COR-L47 (cell line): ENCODE measurements at places on chromosomes 2 and 18.

DNA sequence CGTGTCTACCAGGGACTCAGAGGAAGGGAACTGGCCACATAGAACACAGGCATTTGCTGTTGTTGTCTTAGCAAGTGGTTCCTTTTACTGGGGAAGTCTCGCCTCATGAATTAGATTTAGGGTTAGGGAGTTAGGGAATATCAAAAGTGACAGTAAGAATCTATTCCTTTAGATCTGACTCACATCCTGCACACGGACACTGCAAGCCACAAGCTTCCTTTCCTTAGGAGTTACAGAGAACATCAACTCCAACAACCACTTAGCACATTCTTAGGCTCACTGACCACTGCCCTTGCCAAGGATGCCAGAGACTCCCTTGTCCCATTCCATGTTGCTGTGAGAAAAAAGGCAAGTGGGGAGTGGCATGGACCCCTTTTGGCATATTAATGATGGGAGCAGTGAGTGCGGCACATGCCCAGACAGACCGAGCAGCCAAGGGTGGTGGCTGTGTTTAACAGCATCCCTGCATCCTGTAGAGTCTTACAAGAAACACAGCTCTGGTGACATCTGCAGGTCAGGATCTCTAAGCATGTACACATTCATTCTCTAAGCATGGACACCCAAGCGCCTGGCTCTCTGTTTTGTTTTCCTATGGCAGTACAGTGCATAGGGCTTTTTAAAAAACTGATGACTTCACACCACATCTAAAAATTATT is 745.6 kb upstream of the RAB6C start:
- peak; percentile 3 for DNase-seq

GRCh38 chr2:60318544-60318943 is 234.9 kb downstream of the BCL11A start:
- DNase-seq: no peak

GRCh38 chr2:217418090-217418489 is 558.2 kb upstream of the TNP1 start:
- DNase-seq: no peak

DNA sequence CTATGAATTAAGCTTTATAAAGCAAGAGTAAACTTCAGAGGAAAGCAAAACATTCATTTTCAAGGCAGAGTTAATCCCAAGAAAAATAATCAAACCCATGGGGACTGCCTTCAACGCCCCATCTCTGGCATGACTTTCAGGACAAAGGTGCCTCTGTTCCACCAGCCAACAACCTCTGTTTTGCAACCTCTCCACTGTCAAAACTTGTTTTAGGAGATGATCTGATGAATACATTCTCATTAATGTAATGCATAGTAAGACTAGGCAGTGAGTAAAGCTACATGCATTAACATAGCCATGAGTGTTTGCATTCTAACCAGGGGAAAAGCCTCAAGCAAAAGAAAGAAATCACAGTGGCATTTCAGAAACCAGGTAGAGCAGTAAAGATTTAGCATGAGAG is 357.0 kb downstream of the FBXO15 start:
- DNase-seq: no peak

GRCh38 chr18:60347526-60348045 is 25.0 kb downstream of the MC4R start:
- no peak for DNase-seq

DNA sequence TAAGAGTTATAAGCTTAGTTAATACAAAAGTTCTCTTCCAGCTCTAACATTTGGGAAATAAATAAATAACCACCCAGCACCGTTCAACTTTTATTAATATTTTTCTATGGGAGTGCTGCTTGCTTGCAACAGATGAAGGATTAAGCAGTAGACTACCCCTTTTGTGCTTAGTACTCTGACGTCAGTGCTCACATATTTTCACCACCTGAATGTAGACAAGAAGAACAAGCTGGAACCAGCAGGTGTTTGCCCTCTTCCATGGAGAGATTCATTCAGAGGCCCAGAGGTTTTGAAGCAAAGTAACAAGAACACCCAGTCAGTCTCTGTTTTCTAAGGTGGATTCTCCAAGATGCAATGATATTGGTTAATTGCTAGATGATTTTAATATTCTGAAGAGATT is 307.1 kb upstream of the PIK3C3 start:
- no peak for DNase-seq

GRCh38 chr2:5590886-5591285 is 101.3 kb upstream of the SOX11 start:
- no peak for DNase-seq

GRCh38 chr2:144937910-144938709 is 418.2 kb upstream of the ZEB2 start:
- DNase-seq: no peak

- DNase-seq: no peak
These were observed 42.4 kb downstream of the TNS1 start for GRCh38 chr2:217960351-217960750.

- no peak for DNase-seq
These were observed 37.8 kb downstream of the FAM168B start for GRCh38 chr2:131055169-131056065.

- DNase-seq: no peak
These were observed 57.6 kb downstream of the LAMA3 start for GRCh38 chr18:23746851-23747250.

- no peak for DNase-seq
These were observed 22.4 kb downstream of the MOGAT1 start for GRCh38 chr2:222693837-222694236.

GRCh38 chr2:231457101-231457500 is 7.2 kb downstream of the NCL start:
- no peak for DNase-seq

- DNase-seq: peak; percentile 18
These were observed 45.3 kb downstream of the LRPPRC start for GRCh38 chr2:43950383-43951008.

GRCh38 chr2:236828820-236829219 is 256.9 kb upstream of the COPS8 start:
- no peak for DNase-seq

DNA sequence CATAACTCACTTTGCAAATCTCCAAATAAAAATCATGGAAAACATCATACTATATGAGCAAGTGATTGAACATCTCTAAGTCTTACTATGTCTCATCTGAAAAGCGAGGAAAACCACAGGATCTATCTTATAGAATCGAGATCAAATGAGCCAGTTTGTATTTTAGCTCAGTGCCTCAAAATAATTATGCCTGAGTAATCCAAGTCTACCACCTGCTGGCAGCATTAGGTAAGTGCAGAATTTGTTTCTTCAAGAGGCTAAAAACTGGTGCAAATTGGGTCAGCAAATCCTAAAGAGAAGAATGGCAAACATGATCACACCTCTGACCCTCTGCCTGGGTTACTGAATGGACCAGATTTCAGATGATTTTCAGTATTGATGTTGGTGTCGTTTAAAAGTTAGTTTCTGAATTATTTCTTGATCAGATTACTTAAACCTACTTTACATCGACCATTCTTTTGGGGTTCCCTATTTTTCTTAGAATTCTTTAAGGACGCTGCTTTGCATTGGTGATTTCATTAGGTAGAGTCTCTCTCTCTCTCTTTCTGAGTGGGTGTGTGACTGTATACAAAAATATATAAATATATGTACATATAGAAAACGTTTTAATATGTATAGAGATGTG is 12.7 kb upstream of the FHOD3 start:
- peak; percentile 72 for DNase-seq

GRCh38 chr2:172460780-172461201 is 33.4 kb downstream of the ITGA6 start:
- no peak for DNase-seq

- no peak for DNase-seq
These were observed 195.6 kb upstream of the MC4R start for GRCh38 chr18:60568220-60568619.

DNA sequence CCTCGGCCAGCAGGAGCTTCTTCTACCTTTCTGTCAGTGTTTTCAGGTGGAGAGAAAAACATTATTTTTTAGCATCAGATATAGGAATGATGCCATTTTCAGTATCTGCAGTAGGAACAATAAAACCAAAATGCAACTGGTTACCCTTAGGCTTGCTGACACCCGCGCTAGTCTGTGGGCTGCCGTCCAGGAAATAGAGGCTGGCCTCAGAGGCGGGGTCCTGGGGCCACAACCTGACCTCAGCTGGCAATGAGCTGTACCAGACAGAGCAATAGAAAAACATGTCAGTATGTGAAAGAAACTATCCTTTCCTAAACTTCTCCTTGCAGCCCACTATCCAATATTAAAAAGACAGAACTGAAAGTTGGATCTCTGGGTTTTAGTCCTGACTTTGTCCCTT is 4.6 kb upstream of the ST6GAL2 start:
- DNase-seq: no peak

DNA sequence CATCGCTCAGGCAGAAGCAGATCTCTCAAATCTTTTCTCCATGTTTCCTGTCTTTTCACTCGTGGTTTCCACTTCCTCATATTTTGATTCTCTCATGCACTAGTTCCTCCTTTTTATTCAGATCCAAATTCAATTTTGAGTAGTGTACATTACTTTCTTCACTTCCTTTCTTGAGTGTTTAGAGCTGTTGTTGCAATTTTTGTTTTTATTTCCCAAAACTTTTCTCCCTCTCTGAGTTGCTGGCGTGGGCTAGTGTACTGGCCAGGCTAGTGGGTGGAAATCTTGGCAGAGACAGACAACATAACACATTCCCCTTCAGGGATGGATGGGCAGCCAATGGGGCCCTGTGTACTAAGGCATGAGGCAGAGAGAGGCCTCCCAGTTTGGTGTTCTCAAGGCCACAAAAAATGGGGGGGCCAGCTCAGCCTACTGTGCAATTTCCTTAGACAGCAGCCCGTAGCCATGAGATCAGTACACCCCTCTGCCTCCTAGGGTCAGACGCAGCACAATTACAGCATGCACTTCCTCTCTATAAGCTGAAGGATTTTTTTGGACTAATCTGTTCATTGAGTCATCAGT is 145.1 kb upstream of the PID1 start:
- DNase-seq: no peak

- no peak for DNase-seq
These were observed 14.6 kb upstream of the NT5DC4 start for GRCh38 chr2:112706170-112706664.

- DNase-seq: no peak
These were observed 78.9 kb downstream of the COPS8 start for GRCh38 chr2:237164474-237165042.

GRCh38 chr2:52220393-52220792 is 1188.5 kb upstream of the NRXN1 start:
- peak; percentile 96 for DNase-seq

DNA sequence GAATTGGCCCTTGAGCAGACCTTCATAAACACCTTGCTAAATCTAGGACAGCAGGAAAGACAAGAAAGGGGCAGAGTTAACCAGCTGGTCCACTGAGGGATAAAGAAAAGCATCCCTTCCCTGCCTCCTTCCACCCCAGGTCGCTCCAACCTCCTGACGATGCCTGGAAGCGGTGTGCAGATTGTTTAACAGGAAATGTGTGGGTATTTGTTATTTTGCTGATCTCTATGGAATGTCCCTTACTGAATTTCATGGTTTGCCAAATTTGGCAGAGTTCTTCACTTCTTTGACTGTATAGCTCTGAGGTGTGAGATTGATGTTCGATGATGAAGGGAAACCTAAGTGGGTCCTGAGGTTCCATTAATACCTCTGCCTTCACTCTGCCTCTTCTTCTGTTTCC is 72.9 kb downstream of the MAP3K20 start:
- DNase-seq: no peak

DNA sequence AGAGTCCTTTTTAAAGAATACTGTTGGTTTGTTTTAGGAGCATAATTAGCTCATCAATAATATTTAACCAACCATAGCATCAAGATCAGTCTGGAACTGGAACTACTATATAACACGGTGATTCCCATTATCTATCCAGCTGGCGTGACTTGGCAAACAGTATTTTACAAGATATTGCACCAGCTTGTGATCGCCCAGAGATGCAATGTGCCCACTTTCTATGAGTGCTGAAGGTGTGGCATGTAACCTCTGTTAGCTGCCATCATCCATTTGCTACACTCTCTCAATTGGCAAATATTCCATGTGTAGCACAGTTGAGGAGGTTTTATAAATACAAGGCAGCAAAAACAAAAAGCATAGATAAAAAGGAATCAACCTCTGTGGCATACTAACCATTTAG is 64.9 kb downstream of the FIGN start:
- peak; percentile 64 for DNase-seq

GRCh38 chr2:187655001-187655400 is 100.8 kb upstream of the TFPI start:
- DNase-seq: no peak

- DNase-seq: no peak
These were observed 155.0 kb downstream of the ARHGAP15 start for GRCh38 chr2:143284087-143284675.

DNA sequence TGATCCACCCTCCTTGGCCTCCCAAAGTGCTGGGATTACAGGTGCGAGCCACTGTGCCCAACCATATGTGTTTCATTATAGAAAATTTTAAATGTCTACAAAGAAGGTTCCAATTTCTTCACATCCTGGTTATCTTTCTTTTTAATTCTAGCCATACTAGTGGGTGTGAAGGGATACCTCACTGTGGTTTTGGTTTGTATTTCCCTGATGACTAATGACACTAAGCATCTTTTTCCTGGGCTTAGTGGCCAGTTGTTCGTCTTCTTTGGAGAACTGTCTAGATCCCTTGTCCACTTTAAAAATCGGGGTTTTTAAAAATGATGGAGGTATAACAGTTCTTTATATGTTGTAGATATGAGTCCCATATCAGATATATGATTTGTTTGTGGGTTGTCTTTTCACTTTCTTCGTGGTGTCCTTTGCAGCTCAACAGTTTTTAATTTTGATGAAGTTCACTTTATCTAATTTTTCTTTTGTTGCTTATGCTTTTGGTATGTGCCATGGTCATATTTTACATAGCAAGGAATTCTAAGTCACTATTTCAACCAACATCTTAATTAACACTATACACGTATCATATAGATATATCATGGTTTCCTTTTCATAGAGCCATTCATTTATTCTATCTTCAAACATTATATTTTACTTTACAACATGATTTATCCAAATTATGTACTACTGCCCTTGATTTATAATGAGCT is 135.0 kb upstream of the RIOK3 start:
- no peak for DNase-seq

- DNase-seq: no peak
These were observed 134.5 kb upstream of the CAB39 start for GRCh38 chr2:230578106-230578505.

- DNase-seq: no peak
These were observed 79.6 kb downstream of the LBH start for GRCh38 chr2:30310955-30311354.

GRCh38 chr2:168185583-168186274 is 61.7 kb downstream of the STK39 start:
- DNase-seq: no peak

DNA sequence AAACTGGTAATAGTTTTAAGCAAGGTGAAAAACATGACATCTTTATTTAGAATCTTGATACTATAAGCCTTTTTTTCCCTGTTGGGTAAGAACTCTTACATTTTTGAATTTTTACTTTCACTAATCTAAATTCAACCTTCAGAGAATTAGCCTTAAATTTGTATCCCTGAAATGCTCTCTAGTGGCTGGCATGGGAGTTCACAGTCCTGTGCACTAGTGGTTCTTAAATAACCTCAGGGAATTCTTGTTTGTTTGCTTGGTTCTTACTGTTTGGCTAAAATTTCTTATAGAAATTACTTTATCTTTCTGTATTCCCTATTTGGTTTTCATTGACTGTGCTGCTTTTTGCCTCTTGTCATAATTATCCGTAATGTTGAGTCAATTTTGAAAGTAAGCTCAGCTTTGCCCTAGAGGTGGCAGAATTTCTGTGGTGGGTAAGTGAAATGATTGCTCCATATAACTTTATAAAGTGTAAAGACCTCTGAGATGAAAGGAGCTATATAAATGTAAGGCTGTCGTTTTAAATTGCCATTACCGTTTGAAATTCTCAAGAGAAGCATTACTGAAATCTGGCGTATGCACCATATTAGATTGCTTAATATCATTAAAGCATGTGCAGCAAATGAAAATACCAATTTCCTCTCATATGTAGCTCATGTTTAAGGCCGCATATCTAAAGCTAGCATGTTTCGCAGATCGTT is 391.3 kb upstream of the FIGN start:
- peak; percentile 3 for DNase-seq
